H1 (cell line): ENCODE measurements at places on chromosomes 16 and 17.

- no peak for DNase-seq
Observed at GRCh38 chr17:32159586-32160438, 17.5 kb downstream of the RHOT1 start.

GRCh38 chr16:49600976-49601375, 227.4 kb downstream of the C16orf78 start:
- DNase-seq, result peak; percentile 29

GRCh38 chr17:58224315-58224714, 5.3 kb upstream of the MKS1 start:
- no peak for DNase-seq

DNA sequence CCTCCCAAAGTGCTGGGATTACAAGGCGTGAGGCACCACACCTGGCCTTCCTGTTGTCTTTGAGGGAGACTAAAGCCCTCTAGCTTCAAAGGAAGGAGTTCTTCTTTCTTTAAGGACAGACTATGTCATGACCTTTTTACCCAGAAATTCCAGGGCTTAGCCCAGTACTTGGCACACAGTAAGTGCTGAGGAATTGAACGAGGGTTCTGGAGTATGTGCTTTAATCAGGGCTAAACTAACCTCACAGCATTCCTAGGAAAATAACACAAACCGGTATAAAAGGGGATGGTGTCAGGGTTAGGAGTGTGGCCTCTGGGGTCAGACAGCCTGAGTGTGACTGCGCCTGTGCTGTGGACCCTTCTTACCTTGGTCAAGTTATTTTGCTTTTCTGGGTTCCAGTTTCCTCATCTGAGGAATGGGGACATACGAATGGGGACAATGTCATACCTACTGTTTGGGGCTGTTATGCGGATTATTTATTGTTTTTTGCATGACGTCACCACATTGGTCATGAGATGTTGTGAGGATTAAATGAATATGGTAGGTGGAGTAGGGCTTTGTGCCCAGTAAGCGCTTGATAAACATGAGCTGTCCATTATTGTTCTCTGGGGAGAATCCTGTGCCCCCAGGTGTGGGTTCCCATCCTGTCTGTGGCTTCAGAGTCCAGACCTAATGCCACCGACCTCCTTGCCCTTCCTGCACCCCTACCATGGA, 21.9 kb downstream of the KSR1 start:
- no peak for DNase-seq

DNA sequence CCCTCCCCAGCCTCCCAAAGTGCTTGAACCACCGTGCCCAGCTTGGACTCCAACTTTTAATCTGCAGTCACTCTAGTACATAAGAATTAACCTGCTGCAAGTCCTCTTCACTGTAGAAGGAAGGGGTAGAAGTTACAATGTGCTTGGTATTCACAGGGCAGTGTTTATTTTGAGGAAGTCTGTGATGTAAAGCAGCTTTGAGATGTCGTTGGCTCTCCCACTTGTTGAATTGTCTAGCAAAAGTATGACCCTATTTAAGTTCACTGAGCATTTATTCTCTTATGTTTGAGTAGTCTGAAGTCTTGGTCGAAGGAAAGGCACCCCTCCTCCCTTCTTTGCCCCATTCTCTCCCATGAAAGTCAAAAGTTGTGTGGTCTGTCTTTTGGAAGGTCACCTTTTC, 28.2 kb downstream of the SF3B3 start:
- DNase-seq, result no peak

DNA sequence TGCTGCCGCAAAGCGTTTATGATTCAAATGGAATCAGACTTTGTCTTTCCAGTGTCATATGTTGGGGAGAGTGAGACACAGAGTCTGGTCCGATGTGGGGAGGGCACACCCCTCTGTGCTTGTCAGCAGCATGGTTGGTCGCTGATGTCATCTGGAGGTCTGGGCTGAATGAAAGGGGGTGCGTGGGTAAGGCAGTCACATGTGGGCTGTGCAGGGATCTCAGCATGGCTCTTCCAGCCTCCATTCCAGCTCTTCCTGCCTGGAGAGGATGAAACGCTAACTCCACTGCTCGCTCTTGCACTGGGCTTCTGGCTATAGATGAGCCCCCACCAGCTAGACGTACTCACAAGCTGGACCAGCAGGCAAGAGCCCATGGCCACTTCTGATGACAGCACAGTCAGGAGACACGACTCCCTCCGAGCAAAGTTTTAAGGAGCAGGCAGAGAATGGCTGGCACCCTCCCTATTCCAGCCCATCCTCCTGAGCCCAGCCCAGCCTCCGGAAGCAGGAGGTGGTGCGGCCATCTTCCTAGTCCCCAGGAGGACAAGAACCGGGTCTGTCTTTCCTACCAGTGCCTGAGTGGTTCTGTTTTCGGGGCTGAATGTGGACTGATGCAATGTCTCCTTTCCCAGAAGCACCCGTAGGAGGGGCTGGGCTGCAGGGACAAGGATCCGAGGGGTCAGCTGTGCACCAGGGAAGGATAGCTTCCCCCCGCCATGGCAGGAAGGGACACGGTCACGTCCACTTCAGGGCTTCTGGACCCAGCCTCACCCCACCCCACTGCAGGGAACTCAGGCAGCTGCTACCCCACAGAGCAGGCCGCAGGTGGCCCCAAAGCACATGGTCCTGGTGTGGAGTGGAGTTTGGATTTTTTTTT, 41.5 kb upstream of the CBFA2T3 start:
- DNase-seq, result no peak

DNA sequence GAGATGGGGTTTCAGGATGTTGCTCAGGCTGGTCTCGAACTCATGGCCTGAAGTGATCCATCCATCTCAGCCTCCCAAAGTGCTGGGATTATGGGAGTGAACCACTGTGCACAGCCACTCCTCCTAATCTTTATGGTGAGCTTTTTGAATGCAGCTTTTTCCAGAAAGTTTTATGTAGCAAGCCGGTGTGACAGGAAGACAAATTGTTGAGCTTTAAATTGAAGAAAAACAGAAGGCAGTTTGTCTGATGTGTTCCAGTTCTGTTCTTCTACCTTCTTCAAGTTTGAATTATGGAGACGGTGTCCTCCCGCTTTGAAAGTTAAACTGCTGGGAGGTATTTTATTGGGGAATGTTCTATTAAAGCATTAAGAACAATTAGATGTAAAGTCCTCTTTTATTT, 177.1 kb downstream of the SNX29 start:
- DNase-seq, result no peak

GRCh38 chr16:86337138-86337537, 173.2 kb upstream of the FOXF1 start:
- no peak for DNase-seq

DNA sequence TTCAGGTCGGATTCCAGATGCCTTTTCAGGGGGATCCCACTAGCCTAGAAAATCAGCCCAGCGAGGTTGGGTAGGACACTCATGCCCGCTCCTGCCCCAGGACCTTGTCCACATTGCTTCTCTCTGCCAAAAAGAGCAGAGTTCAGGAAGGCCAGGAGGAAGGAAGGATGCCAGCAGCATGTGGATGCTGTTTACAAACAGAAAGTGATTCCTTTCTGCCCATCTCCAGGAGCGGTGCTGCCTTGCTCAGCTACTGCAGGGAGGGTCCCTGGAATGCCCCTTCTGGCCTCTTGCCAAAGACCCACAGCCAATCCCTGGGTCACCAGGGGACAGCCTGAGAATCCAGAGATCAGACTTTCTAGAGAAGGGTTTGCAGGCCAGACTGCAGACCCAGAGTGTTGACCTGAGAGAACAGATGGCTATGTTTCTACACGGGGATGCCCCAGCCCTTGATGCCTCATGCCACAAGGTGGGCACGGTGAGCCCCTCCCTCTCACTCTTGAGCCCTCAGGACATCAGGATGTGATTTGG, 32.3 kb upstream of the EMP2 start:
- DNase-seq, result no peak

DNA sequence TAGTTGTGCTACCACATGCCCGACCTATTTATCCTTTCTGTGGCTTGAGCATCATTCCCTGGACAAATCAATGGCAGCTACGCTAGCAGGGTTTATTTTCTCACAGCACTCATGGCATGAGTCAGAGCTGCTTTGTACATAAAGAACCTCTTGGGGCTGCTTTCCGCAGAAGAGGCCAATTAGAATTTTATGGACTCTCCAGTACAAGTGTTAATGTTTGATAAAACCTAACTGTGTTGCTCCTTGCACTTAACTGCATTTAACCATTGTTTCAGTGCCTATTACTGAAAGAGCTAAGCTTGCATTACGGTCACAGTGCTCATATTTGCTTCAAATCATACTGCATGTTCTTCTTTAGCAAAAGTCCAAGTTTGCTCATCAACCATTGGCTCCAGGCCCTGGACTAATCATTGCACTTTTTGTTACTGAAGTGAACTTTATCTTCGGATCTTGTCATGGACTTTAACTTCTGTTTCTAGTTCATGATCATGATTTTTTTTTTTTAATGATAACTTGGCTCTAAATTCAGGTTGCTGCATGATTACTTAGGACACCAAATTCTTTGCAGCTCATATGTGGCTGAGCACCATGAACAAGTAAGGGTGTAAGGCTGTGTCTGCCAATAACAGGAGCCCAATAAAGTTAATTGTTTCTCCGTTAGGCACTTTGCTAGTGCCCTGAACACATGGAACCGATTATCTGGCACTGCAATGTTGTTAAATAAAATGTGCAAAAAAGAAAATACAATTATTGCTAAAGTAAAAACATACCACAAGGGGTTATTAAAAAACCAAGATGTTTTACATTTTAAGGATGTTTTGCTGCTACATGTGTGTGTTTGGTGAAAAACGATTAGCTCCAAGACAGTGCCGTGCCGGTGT, 492.2 kb downstream of the KCNJ2 start:
- DNase-seq, result no peak

GRCh38 chr16:49491106-49491670, 117.6 kb downstream of the C16orf78 start:
- no peak for DNase-seq
